ENCODE measurements at places on chromosomes 6 and 20.

DNA sequence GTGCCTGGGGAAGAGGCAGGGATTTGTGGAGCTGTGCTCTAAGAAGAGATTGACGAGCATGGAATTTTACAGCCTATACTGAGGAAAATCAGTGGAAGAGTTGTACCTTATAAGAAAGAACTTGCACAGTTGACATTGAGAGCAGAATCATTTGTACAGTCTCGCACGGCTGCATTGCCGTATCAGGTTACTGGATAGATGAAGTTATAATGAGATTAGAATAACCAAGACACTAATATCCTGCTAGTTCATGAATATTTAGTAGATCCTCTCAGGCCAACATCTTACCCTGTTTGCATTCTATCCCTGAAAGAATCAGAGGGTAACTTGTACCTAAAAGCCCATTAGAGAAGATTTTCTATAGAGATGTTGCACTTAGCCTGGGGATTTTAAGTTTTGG is 447.1 kb downstream of the PREX1 start:
- no peak for DNase-seq

DNA sequence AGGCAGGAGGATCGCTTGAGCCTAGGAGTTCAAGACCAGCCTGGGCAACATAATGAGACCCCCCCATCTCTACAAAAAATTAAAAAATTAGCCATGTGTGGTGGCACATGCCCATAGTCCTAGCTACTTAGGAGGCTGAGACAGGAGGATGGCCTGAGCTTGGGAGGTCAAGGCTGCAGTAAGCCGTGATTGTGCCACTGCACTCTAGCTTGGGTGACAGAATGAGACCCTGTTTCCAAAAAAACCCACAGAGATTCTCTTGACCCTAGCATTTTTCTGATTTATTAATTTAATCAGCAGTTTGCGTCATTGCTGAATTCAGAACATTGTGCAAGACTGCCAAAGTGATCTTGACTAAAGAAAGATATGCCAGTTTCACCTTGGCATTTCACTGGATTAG is 36.8 kb downstream of the KDM1B start:
- no peak for DNase-seq

- DNase-seq: no peak
Observed at GRCh38 chr6:110509617-110510241, 33.3 kb upstream of the SLC22A16 start.

GRCh38 chr6:143098054-143098671 is 37.5 kb downstream of the AIG1 start:
- no peak for DNase-seq

GRCh38 chr6:41682497-41683272 is 44.4 kb downstream of the MDFI start:
- peak; percentile 53 for DNase-seq

DNA sequence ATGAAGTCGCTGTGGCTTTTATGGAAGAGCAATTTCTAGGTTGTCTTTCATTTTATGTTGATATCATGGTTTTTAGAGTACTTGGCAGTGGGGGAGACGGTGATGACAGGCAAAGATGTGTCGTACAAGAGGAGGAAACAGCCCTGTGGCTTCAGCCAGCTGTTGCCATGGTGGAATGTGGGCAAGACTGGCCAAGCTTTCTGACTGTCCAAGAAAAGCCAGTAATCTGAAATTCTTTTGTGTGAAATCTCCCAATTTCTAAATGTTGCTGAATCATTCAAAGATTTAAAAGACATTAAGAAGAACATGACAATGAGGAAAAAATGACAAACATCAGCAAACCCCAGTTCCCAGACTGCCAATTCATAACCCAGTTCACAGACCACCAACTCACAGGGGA is 23.1 kb downstream of the PFDN4 start:
- DNase-seq: no peak

GRCh38 chr6:117600008-117600743 is 2.1 kb downstream of the GOPC start:
- DNase-seq: no peak

DNA sequence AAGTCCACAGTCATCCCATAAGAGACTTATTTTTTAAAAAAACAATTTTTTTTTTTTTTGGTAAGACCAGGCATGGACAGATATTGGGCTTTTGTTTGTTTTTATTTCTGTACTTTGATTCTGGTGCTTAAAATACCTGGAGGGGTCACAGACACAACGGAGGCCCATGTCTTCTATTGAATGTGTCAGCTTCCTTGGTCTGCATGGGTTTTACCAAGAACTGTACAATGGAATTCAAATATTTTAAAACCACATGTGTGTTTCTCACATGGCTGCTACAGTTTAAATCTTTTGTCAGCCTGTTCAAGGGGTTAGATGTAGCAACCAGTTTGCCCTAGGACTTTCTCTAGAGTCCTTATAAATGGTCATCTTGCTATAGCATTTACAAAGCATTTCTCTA is 139.8 kb downstream of the SOX4 start:
- DNase-seq: no peak

DNA sequence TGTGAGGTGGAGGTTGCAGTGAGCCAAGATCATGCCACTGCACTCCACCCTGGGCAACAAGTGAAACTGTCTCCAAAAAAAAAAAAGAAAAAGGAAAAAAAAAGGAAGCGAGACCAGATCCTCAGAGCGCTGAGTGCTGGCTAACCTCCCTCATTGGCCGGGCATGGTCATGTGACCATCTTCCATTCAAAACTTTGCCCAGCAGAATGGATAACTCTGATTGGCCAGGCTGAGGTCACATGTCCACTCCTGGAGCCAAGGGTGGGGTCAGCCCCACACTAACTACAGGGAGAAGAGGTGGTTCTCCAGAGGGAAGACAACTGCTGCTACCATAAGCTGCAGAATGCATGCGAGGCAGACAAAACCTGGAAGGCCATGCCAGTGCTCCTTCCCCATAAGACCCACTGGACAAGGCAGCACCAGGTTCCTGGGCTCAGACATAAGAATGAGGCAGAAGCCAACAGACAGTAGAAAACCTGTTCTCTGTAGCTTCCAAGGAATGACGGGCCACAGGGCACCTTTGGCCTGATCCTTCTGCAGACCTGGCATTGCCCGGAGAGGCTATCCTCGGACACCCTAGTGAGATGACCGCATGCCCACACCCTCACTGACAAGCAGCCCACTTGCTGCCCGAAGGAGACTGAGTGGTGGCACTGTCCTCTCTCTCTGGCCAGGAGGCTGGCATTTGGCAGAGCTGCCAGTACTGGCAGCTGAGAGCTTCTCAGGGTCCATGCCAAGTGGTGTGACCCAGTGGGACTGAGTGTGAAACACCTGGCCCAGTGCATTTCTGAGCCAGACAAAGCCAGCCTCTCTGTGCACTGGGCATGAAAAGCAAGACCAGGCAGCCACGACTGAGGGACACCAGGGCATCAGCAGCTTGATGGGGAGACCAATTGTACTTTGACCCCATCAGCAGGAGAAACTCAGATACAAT is 311.9 kb upstream of the SULF2 start:
- DNase-seq: no peak

- DNase-seq: no peak
Observed at GRCh38 chr6:26392932-26393636, 9.0 kb upstream of the BTN3A1 start.

- DNase-seq: no peak
Observed at GRCh38 chr20:33551778-33552177, 61.9 kb downstream of the CBFA2T2 start.

DNA sequence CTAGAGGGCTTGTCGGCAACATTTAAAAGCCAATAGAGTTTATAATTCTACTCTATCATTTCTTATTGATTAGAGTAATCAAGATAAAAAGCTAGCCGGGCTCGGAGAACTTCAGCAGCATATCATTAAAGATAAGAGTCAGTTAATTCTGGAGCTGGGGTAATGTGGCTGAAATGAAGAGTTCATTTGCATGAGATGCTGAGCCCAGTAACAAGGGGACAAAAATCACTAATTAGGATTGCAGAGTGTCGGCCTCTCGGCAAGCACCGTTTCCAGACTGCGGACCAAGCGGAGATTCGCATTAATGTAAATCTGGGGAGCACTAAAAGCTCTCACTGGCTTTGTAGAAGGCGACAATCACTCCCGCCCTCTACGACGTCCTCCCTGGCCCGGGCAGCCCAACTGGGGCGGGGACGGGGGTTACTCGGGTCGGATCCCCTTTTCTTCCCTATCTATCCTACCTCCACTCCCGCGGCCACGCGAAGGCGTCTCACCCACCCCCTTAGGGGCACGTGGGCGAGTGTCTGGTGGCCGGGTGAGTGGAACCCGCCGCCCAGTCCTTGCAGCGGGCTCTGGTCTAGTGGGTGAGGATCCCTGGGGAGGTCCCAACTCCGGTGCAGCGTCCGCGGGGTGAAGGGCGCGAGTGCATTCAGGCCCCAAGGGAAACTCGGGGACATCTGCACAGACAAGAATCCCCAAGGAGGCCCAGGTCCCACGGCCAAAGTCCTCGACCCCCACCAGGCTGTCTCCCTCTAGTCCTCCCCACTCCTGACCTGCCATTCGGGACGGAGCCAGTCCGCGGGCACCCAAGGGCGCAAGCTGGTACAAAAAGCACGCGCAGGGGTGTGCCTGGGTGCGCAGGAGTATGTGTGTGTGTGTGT is 42.2 kb upstream of the OSTM1 start:
- DNase-seq: no peak

DNA sequence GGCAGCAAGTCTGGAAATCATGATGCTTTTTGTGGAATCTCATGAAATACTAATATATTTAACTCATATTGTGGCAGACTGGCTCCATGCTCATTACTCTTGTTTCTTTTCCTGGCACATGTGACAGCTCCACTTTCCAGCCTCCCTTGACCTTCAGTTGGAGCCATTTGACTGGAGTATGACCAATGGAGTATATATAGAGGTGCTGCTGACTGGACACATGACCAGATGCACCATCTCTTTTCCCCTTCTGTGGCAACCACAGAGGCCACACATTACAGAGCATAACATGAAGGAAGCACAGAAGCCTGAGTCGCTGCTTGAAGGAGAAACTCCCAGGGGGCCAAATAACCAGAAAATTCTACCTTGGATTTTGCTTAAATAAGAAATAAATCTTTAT is 77.4 kb downstream of the MKKS start:
- DNase-seq: no peak
